ENCODE measurements at places on chromosomes 5 and 9.

DNA sequence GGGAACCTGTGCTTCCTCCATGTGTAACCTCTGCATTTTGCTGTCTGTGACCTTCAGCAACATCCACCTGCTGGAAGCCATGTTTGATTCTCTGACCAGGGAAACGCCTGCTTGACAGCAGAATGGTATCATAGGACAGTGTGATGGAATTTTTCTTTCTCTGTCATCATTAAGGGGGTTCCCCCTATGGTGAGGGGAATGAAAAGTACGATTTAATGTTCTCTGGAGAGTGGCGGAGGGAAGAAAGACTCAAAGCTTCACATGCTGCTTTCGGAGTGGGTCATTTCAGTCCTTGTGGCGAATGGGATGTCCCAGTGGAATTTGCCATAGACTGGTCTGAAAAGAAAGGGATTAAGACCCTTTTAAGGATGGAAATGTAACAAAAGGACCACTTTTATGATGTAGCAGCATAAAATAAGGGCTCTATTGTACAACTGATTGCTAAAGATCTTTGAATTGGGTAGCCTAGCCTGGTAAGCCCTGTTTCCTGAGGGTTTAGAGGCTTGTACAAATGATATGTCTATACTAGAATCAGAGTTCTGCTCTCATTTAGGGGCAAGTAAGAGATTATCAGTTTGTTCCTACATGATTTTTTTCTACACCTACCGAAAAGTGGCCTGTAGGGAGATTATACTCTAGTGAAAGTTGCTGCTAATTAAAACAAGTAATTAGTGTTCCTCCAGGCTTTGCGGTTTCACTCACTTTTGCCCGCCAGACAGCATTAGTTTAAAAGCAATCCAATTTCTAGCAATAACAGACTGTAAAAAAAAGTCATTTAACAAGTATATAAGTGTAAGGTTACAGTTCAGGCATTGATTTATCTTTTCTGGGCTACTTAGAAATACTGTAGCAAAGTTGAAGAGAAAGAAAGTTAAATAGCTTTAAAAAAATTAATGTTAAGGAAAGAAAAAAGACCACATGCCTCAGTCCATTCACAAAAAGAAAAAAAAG is 904.5 kb downstream of the NR2F1-AS1 start:
- no peak for DNase-seq

GRCh38 chr5:88944751-88945531 is 62.0 kb upstream of the MEF2C start:
- DNase-seq, result no peak

GRCh38 chr9:73996844-73997243 is 500.3 kb upstream of the RORB start:
- no peak for DNase-seq

DNA sequence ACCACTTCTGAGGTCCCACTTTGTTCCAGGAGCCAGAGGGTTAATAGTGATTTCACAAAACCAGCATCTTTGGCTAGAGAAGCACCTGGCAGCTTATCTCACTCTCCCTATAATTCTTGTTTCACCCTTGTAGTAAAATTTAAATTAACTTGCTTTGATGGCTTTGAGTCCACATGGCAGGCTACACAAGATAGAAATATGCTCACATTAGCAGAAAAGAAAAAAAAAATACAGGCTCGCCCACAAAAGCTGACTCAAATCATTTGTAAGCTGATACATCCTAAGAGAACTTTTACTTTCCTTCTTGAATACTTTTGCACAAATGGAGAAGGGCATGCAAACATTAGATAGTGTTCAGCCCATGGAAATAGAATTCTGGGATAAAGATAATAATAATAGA is 36.2 kb downstream of the TNFSF15 start:
- DNase-seq, result no peak

DNA sequence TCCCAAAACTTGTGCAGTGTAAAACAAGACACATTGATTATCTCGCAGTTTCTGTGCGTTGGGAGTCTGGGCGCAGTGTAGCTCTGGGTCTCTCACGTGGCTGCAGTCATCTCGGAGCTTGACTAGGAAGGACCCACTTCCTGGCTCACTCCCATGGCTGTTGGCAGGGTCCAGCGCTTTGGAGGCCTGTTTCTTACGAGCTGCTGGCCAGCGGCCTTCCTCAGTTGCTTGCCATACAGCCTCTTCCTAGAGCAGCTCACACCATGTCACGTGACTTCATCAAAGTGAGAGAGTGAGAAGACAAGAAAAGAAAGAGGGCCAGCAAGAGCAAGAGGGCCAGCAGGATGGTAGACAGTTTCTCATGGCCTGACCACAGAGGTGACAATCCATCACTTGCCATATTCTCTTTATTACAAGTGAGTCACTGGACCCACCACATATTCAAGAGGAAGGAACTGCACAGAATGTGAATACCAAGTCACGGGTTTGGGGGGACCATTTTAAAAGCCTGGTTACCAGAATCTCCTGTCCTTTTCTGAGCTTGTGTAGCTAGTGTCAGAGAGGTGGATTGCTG is 36.2 kb downstream of the MCCC2 start:
- DNase-seq, result no peak

- no peak for DNase-seq
Measured at GRCh38 chr5:130045334-130045733, 141.1 kb downstream of the CHSY3 start.

DNA sequence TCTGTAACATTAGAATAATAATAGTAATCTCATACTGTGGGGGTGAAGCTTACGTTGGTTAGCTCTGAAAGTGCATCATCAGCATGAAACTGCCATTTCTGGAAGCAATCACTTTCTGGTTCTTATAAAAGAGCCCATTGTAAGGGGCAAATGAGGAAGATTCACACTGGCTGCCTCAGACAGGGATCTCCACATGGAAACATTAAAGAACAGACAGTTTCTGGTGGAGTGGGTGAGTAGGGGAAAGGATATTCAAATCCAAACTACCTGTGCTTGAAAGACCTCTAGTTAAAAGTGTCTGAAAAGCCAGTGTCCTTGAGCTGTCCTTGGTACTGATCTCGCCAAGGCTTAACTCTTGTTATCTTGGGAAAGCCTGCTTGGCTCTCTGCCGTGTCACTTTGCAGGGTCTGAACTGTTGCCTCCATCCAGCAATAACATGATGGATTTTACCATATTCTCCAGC is 19.1 kb upstream of the SLC31A2 start:
- DNase-seq, result no peak

GRCh38 chr9:2418619-2419018 is 203.0 kb upstream of the VLDLR start:
- DNase-seq, result no peak

GRCh38 chr5:168802337-168802736 is 223.2 kb upstream of the PANK3 start:
- no peak for DNase-seq

DNA sequence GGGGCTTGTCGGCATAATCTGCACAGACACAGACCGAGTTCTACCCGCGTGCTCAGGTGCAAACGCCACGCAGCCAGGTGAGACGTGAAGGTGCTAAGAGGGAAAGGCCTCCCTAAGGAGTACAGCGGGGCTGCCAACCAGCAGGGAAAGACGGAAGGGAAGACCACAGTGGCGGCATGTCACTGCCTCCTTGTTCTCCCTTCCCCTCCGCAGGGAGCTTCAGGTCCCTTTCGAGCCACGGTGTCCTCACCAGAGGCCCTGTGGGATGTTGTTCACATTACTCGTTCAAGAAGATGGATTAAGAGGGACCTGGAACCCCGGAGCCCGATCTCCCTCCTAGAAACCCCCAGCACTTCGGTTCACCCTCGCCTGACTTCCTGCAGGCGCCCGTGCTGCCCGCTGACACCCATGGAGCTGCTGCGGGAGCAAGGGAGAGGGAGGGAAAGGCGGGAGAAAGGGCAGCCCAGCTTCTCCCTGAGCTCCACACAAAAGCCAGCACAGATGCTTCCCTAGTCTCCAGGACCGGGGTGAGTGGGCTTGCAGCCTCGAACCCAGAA is 686 bp downstream of the BRD9 start:
- no peak for DNase-seq

- no peak for DNase-seq
Measured at GRCh38 chr5:14268738-14269137, 125.6 kb downstream of the TRIO start.

DNA sequence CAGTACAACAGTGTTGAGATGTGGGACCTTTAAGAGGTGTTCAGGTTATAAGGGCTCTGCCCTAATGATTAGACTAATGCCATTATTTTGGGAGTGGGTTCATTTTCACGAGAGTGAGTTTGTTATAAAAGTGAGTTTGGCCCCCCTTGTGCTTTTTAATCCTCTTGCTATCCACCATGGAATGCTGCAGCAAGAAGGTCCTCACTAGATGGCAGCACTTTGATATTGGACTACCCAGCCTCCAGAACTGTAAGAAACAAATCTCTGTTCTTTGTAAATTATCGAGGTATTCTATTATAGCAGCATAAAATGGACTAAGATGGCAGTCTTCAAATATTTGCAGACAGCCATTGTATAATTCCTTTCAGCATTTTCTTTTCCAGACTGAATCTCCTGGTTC is 212.4 kb downstream of the LRRC70 start:
- no peak for DNase-seq

Data from Right ventricle myocardium inferior (tissue), 1 donor.